ENCODE measurements at places on chromosomes 6 and 20. TPM values are rescaled to one million over a fixed set of nuclear protein-coding genes. Genes with fewer than 3 reads are reported as not detected.

KCNK5 gene
- total RNA-seq = 1.0 TPM

EPHA7 gene
- 0.05 TPM for total RNA-seq

C20orf173 gene
- not detected for total RNA-seq

SCRT2 gene
- not detected for total RNA-seq

OR12D3 gene
- total RNA-seq = not detected

SAMD3 gene
- total RNA-seq = not detected
